ENCODE measurements at places on chromosomes 2 and 18.

DNA sequence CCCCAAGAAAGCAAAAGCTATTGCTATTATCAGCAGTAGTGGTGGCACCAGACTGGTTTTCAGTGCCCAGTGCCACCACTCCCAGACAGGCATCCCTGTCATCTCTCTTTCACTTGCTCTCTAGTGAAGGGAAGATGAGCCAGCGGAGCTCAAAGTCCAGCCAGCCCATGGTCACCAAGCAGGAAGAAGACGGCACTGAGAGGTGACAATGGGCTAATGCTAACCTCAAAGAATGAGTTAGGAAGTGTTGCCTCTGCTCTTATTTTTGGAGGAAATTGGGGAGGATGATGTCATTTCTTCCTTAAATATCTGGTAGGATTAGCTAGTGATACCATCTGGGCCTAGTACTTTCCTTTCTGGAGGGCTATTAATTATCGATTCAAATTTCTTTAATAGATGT lies 1.7 kb downstream of the SP140 start:
- DNase-seq, result no peak

- no peak for DNase-seq
Measured at GRCh38 chr18:43393174-43393573, 115.9 kb upstream of the SYT4 start.

GRCh38 chr2:127208313-127208712 lies 11.8 kb downstream of the CYP27C1 start:
- DNase-seq, result peak; percentile 58

GRCh38 chr18:28062443-28062842 lies 114.5 kb downstream of the CDH2 start:
- DNase-seq, result no peak

- no peak for DNase-seq
Measured at GRCh38 chr2:231486851-231487596, 22.7 kb upstream of the NCL start.

- no peak for DNase-seq
Measured at GRCh38 chr18:48342125-48342524, 67.1 kb downstream of the ZBTB7C start.

- DNase-seq, result peak; percentile 8
Measured at GRCh38 chr18:37565101-37565976, at the start of gene CELF4. CELF4 (minus strand) TSS chr18:37565798.

DNA sequence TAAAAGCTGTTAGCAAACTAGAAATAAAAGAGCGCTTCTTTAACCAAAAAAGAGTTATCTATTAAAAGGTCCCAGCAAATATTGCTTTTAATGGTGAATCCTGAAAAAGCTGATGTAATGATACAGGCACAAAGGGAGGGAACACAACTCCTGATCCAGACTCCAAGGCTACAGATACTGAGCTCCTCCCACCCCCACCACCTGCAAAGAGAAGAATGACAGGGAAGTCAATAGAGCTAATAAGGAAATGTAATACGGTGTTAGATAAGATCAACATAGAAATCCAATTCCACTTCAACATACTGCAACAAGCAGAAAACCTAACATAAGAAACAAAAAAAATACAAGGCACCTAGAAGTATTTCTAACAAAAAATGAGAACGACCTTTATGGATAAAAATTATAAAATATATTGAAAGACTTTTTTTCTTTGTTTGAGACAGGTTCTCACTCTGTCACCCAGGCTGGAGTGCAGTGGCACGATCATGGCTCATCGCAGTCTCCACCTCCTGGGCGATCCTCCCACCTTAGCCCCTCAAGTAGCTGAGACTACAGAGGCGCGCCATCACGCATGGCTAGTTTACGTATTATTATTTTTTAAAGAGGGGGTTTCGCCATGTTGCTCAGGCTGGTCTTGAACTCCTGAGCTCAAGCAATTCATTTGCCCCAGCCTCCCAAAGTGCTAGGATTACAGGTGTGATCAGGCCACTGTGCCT lies 192.2 kb downstream of the HDAC4 start:
- DNase-seq, result no peak

GRCh38 chr18:8208716-8209115 lies 400.5 kb upstream of the RAB12 start:
- DNase-seq, result no peak

DNA sequence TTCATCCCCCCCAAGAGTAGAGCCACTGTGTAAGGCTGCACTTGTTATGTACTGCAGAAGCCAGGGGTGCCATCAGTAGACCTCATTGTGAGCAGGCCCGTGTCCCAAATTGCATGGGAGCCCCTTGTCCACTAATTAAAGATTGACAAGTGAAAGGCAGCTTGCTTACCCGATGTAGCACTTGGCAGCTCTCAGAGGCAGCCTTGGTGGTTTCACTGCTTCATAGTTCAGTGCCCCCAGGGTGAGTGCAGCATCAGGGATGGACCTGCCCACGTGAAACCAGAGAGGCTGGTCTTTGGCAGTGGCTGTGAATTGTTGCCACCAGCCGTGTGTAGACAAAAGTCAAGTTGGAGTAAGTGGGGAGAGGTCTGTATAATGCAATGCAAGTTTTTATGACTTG lies 13.3 kb downstream of the TUBB6 start:
- DNase-seq, result no peak

GRCh38 chr2:74843433-74843832 lies 9.5 kb downstream of the HK2 start:
- peak; percentile 81 for DNase-seq

- no peak for DNase-seq
Measured at GRCh38 chr2:84839851-84840250, 41.0 kb downstream of the TRABD2A start.

Measured in A172 (cell line).